Mesothelial cell of epicardium (in vitro differentiated cells): ENCODE measurements at places on chromosomes 7 and 10.
A peak's percentile ranks its signal among the peaks of the same experiment; 100 is the strongest.

DNA sequence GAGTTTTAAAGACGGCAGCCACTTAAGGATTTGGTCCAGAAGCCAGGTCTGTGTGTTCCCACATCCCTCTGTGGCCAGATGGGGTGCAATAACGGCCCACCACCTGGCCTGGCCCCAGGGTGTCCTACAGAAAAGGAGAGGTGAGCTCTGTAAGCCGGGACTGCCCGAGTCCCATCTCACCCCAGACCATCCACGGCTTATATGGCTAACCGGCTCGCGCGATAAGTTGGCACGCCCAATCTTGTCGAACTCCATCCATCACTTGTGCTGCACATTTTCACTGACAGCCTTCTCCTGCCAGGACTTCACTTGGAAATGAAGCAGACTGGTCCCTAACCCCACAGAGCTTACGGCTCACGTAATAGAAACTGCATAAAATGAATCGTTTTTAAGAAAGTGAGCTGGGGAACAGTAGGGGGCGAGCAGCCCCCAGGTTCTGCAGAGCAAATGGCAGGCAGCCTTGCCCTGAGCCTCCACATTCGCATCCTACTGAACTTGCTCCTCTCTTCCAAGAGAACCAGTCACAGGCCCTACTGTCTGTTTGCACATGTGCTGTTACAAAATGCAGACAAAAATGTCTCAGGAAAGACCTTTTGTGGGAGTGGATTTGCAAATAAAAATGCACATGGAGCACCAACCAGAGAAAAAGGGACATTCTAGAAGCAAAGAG is 98.2 kb downstream of the TNS3 start:
- no peaks in the 10 kb centered on the region for H3K27me3 ChIP-seq
- DNase-seq = no peak
- H3K4me1 ChIP-seq = peaks cover 78% of the 10 kb centered on the region
- H3K36me3 ChIP-seq = no peaks in the 10 kb centered on the region
- peak overlapping the region; percentile 86 for H3K27ac ChIP-seq

DNA sequence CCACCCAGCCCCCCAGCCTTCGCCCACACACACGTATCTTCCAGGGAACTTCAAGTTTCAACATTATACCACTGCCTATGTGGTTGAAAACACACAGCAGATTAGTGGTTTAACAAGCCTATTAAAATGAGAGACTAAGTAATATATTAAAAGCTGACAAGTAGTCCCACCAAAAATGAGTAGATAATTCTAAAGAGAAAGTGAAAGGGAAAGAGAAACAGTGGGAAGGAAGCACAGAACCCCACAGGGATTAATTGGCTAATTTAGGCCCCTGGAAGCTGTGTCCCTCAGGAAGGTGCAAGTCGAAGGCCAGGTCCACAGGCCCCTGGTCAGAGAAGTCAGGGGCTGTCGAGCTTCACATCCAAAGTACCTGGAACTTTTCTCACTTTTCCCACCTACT is 210.5 kb upstream of the YAE1 start:
- no peak for DNase-seq
- no peak overlapping the region for H3K27ac ChIP-seq
- peaks cover 15% of the 10 kb centered on the region for H3K4me1 ChIP-seq

- DNase-seq = no peak
- H3K4me1 ChIP-seq = peaks cover 12% of the 10 kb centered on the region
- no peaks in the 10 kb centered on the region for H3K27me3 ChIP-seq
- H3K4me3 ChIP-seq = no peak overlapping the region
Measured at GRCh38 chr10:3708852-3709251, 76.2 kb downstream of the KLF6 start.

DNA sequence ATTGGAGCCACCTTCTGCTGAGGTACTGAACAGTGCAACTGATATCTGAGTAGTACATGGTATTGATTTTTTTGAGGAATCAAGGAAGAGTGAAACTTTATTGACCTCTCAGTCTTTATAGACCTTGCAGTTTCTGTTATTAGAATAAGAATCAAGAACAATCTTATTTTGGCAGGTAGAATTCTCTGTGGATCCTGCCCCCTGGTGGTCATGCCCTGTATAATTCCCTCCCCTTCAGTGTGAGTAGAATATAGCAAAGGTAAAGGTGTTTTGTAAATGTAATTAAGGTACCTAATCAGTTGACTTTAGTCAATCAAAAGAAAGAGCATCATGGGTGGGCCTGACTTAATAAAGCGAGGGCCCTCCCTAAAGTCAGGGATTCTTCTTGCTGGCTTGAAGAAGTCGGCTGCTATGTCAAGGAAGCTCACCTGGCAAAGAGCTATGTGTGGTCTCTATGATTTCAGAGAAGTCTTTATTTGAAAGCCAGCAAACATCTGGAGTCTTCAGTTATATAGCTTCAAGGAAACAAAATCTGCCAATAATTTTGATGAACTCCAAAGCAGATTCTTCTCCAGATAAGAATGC is 142.8 kb downstream of the LSM5 start:
- no peaks in the 10 kb centered on the region for H3K4me1 ChIP-seq
- no peak for DNase-seq
- H3K4me3 ChIP-seq = no peak overlapping the region
- no peaks in the 10 kb centered on the region for H3K36me3 ChIP-seq

GRCh38 chr10:129513312-129513711 is 46.3 kb downstream of the MGMT start:
- H3K4me3 ChIP-seq = no peak overlapping the region
- H3K27ac ChIP-seq = no peak overlapping the region
- H3K36me3 ChIP-seq = peaks cover 5% of the 10 kb centered on the region
- H3K27me3 ChIP-seq = no peaks in the 10 kb centered on the region

- peaks cover 40% of the 10 kb centered on the region for H3K36me3 ChIP-seq
- no peak overlapping the region for H3K4me3 ChIP-seq
- no peak for DNase-seq
- H3K4me1 ChIP-seq = no peaks in the 10 kb centered on the region
Measured at GRCh38 chr7:30433082-30433481, 45.5 kb downstream of the NOD1 start.

GRCh38 chr7:30625283-30625682 is 30.6 kb downstream of the GARS1 start:
- no peak overlapping the region for H3K27ac ChIP-seq
- no peaks in the 10 kb centered on the region for H3K27me3 ChIP-seq
- no peaks in the 10 kb centered on the region for H3K4me1 ChIP-seq
- no peak overlapping the region for H3K4me3 ChIP-seq
- no peak for DNase-seq

GRCh38 chr7:50817561-50817960 is 34.9 kb upstream of the GRB10 start:
- no peaks in the 10 kb centered on the region for H3K36me3 ChIP-seq
- no peaks in the 10 kb centered on the region for H3K27me3 ChIP-seq
- no peak overlapping the region for H3K4me3 ChIP-seq
- H3K4me1 ChIP-seq = peaks cover 15% of the 10 kb centered on the region

- no peaks in the 10 kb centered on the region for H3K36me3 ChIP-seq
- DNase-seq = no peak
- H3K27me3 ChIP-seq = no peaks in the 10 kb centered on the region
- H3K27ac ChIP-seq = no peak overlapping the region
Measured at GRCh38 chr7:10731253-10731773, 242.4 kb upstream of the PHF14 start.

DNA sequence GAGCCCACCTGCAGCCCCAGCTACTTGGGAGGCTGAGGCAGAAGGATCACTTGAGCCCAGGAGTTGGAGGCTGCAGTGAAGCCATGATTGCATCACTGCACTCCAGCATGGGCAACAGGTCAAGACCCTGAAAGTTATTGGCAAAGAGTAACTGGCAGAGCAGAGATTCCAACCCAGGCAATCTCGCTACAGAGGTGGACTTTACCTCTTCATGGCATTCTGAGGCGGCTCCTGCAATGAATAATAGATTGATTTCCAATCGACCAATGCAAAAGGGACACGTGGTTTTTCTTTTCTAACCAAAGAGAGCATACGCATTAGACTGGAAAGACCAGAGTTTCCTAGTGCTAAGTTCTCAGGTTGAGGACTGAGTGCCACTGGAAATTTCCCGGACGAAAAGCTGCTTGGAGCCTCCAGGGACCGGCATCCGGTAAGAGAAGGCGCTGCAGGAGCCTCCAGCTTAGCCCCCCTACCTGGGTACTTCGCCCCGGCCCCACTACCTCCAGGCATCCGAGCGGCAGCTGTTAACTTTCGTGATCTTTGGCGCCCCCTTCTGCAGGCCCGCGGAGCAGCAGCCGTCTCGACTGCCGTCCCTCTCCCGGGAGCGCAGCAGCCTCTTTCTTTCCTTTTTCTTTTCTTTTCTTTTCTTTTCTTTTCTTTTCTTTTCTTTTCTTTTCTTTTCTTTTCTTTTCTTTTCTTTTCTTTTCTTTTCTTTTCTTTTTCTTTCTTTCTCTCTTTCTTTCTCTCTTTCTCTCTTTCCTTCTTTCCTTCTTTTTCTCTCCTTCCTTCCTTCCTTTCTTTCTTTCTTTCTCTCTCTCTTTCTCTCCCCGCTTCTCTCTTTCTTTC is 4.1 kb downstream of the MBLAC1 start:
- H3K4me3 ChIP-seq = no peak overlapping the region
- peak; percentile 92 for DNase-seq
- no peaks in the 10 kb centered on the region for H3K27me3 ChIP-seq

GRCh38 chr10:88764110-88764509 is 4.3 kb downstream of the LIPN start:
- DNase-seq = no peak
- H3K4me1 ChIP-seq = peaks cover 5% of the 10 kb centered on the region
- no peaks in the 10 kb centered on the region for H3K36me3 ChIP-seq
- no peak overlapping the region for H3K4me3 ChIP-seq
- no peaks in the 10 kb centered on the region for H3K27me3 ChIP-seq

DNA sequence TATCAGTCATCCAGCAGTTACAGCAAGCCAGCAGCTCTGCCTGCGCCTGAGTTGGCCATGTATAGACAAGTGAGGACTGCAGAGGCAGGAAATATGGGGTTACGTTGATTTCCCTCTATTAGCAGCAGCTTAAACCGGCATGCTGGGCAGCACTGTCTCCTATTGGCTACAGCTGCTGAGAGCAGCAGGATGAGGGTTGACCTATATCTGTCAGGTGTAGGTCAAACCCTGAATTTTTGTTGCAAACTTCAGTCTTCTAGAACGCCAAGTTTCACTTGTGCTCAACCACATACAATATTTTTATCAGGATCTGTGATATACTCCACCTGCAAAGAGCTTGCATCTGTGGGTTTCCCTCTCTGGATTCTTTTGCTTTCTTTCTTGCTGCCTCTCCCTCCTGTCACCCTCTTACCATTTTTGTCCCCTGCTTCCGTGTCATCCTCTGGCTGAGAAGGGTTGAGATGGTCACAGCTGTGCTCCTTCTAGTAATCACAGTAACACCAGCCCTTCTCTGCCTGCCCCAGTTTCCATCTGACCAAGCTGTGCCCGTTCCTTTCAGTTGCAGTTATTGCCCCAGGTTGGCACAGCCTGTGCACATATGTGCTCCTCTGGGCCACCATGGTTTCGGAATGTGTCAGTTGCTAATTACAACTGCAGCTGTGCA is 23.8 kb upstream of the GLCCI1 start:
- H3K27ac ChIP-seq = no peak overlapping the region
- H3K36me3 ChIP-seq = no peaks in the 10 kb centered on the region
- no peaks in the 10 kb centered on the region for H3K27me3 ChIP-seq
- no peak overlapping the region for H3K4me3 ChIP-seq
- H3K4me1 ChIP-seq = peaks cover 3% of the 10 kb centered on the region

DNA sequence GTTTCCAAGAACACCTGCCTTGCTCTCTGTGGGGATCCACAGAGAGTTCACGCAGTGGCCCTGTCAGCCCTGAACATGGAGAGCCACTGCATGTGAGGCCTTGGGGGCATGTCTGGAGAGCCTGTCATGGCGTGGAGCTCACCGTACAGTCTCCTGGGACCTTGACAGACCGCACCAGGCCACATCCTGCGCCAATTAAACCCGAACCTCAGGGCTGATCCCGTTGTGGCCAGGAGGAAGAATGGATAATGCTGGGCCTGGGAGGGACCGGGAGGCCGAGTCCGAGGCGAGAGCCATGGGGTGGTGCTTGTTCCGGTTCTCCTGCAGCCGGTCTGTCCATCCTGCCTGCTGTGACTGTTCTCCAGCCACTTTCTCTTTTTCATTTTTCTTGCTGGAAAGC is 68.7 kb downstream of the DNAJB6 start:
- H3K27me3 ChIP-seq = no peaks in the 10 kb centered on the region
- H3K4me3 ChIP-seq = no peak overlapping the region
- DNase-seq = no peak
- peaks cover 3% of the 10 kb centered on the region for H3K4me1 ChIP-seq
- peaks cover 21% of the 10 kb centered on the region for H3K36me3 ChIP-seq
- no peak overlapping the region for H3K27ac ChIP-seq

DNA sequence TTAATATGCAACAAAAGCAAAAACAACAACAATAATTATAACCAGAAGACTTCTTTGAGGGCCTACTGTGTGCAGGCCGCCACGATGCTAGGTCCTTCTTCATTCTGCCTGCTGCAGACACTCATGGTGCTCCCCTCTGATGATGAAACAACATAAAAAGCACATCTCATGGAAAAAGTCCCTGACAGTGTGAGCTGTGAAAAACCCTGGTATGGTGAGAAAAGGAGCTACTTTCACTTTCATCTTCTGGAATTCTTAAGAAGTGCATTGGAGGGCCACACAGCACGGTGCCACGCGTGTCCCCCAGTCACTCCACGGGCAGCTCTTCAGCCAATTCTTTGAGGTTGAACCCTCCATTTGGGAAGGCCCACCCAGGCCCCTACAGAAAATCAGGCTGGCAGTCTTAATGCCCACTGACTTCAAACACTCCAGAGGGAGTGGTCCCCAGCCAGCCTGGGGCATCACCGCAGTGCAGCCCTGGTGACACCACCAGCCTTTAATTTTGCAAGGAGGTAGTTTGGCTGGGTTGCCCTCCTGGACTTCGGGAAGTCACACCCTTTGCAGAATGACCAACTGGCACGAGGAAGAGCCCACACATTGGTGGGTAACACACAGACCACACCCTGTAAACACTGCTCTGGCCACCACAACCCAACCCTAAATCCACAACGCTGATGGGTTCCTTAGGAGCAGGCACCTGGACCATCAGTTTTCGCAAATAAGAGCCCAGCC is 7.7 kb downstream of the KCNMA1 start:
- H3K27me3 ChIP-seq = no peaks in the 10 kb centered on the region
- no peaks in the 10 kb centered on the region for H3K36me3 ChIP-seq
- H3K4me3 ChIP-seq = no peak overlapping the region
- no peak overlapping the region for H3K27ac ChIP-seq
- DNase-seq = no peak
- peaks cover 16% of the 10 kb centered on the region for H3K4me1 ChIP-seq

GRCh38 chr7:31997423-31997822 is 72.8 kb downstream of the PDE1C start:
- no peak overlapping the region for H3K4me3 ChIP-seq
- no peak overlapping the region for H3K27ac ChIP-seq
- no peak for DNase-seq
- H3K27me3 ChIP-seq = peaks cover 5% of the 10 kb centered on the region
- H3K36me3 ChIP-seq = peaks cover 5% of the 10 kb centered on the region

DNA sequence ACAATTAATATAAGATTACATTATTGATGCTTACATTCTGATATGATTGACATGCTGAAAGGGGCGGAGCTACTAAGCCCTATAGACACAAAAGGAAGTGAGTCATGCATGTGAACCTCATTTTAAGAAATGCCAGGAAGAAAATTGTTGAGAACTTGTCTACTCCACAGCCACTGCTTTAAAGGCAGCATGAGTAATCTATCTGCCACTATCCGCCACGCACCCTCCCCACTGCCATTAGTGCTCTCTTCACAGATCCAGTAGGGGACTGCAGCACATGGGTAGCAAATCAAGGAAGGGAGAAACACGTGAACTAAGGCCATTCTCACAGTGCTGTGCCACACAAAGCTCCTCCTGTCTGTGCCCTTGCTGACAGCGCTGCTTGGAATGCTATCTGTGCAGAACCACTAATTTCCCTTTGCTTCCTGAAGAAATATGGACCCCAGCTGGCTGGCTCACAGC is 524.8 kb downstream of the GRM8 start:
- H3K4me3 ChIP-seq = no peak overlapping the region
- H3K27ac ChIP-seq = no peak overlapping the region
- no peaks in the 10 kb centered on the region for H3K36me3 ChIP-seq
- no peaks in the 10 kb centered on the region for H3K27me3 ChIP-seq
- no peak for DNase-seq
- H3K4me1 ChIP-seq = peaks cover 12% of the 10 kb centered on the region
